Kidney epithelial cell (primary cell): ENCODE measurements at places on chromosomes 11 and 22. TPM values are rescaled to one million over a fixed set of nuclear protein-coding genes. Genes with fewer than 3 reads are reported as not detected.

The PRR5 gene
- total RNA-seq = 13.6 and 14.3 TPM in 2 replicates

The CD44 gene
- 268 and 336 TPM in 2 replicates for total RNA-seq

The ZNF70 gene
- 4.1 and 4.7 TPM in 2 replicates for total RNA-seq

The THY1 gene
- 5.4 and 9.7 TPM in 2 replicates for total RNA-seq

The PRRG4 gene
- total RNA-seq = 3.0 and 3.7 TPM in 2 replicates

The CYB5R2 gene
- total RNA-seq = 14.2 and 17.2 TPM in 2 replicates

The OR5A1 gene
- total RNA-seq = not detected in 2 replicates

The SLC37A2 gene
- 0.68 and 1.8 TPM in 2 replicates for total RNA-seq

The CARD18 gene
- not detected in 2 replicates for total RNA-seq

The SLC17A6 gene
- not detected in 2 replicates for total RNA-seq

The ARL2 gene
- 164 and 170 TPM in 2 replicates for total RNA-seq

The MRPL23 gene
- 163 and 190 TPM in 2 replicates for total RNA-seq

The APOBEC3B gene
- total RNA-seq = 15.2 and 21.1 TPM in 2 replicates
